Upper lobe of right lung (tissue), 1 donor: ENCODE measurements at places on chromosomes 2 and 18. TPM values are rescaled to one million over a fixed set of nuclear protein-coding genes. Genes with fewer than 3 reads are reported as not detected.

CYRIA gene
- total RNA-seq, result 24.2 TPM

THOC1 gene
- 31.1 TPM for total RNA-seq

ATRAID gene
- 102 TPM for total RNA-seq

DYNAP gene
- total RNA-seq, result not detected
